ENCODE measurements at places on chromosomes 11 and 22.

DNA sequence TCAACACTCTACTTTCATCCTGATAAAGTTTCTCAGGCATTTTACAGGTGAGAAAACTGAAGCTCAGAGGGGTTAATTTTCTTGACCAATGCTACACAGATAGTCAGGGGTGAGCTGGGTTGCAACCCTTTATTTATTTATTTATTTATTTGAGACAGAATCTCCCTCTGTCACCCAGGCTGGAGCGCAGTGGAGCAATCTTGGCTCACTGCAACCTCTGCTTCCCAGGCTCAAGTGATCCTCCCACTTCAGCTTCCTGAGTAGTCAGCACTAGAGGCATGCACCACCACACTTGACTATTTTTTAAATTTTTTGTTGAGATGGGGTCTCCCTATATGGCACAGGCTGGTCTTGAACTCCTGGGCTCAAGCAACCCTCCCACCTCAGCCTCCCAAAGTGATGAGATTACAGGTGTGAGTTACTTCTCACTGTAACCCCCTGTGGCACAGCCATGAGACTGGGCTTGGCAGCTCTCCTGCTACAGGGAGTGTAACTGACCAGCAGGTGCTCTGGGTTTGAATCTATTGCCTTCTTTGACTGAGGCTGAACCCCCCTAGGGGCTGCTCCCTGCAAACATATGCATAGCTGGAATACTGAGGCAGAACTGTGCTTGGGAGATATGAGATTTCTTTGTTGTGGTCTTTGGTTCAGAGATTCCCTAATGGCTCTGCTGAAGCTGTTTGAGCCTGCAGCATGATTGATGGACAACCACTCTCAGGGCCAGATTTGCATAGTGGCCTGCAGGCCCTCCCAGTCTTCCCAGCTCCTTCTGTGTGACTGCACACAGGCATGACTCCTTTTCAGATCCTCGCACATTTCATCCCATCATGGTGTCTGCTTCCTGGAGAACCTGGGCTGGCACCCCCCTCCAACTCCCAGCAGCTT, 6.1 kb downstream of the C11orf96 start:
- DNase-seq = no peak

- no peak for DNase-seq
Measured at GRCh38 chr11:35458846-35459245, 39.5 kb upstream of the SLC1A2 start.

- DNase-seq = no peak
Measured at GRCh38 chr11:73365352-73366264, 10.6 kb upstream of the RELT start.

GRCh38 chr11:111179184-111179910, 66.2 kb upstream of the POU2AF2 start:
- no peak for DNase-seq

- DNase-seq = no peak
Measured at GRCh38 chr11:126853732-126854131, 146.8 kb downstream of the KIRREL3 start.

- no peak for DNase-seq
Measured at GRCh38 chr11:61593151-61593550, 12.3 kb upstream of the SYT7 start.

- no peak for DNase-seq
Measured at GRCh38 chr11:85647078-85647477, 689 bp upstream of the TMEM126A start.

- peak; percentile 77 for DNase-seq
Measured at GRCh38 chr11:130052567-130052966, 17.1 kb upstream of the APLP2 start.

GRCh38 chr11:118899296-118899688, 15.6 kb downstream of the CXCR5 start:
- DNase-seq = no peak

GRCh38 chr11:20483931-20484330, 96.4 kb downstream of the PRMT3 start:
- DNase-seq = no peak

DNA sequence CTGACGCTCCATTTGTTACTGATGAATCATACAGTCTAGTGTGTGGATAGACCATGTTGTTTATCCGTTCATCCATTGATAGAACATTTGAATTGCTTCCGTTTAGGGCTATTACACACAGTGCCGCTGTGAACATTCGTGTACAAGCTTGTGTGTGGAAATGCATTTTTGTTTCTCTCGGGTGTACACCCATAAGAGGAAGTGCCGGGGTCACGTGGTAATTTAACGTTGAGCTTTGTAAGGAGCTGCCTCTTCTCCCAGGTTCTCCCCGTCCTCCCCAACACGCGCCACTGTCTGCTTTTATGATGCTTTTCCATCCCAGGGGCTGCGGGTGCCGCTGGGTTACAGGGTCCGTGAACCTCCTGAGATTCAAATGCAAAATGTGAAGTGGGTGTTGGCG, 142.3 kb downstream of the IGLL1 start:
- no peak for DNase-seq

GRCh38 chr11:47271961-47272661, 2.2 kb downstream of the MADD start:
- DNase-seq = no peak

- no peak for DNase-seq
Measured at GRCh38 chr11:57283231-57283990, 41.3 kb downstream of the TNKS1BP1 start.

DNA sequence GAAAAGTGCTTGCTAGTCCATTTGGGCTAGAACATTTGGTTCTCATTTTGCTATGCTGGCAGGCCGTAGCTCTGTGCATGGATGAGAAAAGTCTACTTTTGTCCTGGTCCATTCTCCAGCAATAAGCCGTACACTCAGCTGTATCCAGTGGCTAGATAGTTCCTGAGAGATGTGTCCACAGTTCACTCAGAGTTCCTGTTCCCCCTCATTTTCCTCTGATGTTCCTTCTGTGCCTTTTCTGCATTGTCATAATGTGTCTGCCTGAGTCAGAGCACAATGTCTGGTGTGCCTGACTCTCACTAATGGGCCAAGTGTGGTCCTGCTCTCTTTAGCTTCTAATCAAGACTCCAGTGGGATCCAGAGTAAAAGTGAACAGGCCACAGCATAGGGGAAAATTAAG, 215.7 kb upstream of the CTSC start:
- no peak for DNase-seq

DNA sequence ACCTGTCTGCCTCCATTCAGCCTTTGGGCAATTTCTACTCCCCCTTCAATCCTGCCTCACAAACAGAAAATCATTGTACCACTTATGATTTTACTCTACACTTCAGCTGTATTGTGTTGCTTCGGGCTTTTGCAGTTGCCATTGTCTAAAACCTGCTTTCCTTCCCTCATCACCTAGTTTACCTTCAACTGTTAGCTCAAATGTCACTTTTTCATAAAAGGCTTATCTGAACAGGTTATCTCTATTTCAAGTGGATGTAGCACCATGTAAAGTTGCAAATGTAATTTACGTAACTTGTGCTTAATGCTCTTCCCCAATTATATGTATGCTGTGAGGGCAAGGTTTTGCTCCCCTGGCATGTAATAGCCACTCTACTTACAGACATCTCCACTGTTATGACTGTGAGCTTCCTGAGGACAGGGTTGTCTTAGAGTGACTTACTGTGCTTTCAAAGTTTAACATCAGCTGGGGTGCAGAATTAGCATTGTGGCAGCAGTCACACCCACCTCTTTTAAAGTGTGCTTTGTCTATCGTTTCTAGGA, 5.4 kb downstream of the RPS25 start:
- DNase-seq = no peak

DNA sequence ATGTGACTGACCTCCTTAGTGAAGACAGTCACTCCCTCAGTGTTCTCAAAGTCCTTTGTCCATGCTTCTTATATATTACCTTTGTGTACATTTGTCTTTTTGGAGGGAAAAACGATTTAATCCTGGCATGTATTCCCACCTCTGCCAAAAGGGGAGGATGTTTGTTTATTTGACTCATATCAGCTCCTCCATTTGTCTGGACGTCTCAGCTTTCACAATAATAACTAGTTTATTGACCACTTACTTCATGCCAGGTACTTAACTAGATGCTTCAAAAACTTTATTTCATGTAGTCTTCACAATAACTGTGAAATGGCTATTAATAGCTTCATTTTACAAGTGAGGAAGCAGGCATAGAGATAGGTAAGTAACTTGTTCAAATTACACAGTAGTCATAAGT, 5.3 kb downstream of the TBCEL start:
- DNase-seq = no peak

GRCh38 chr11:18295316-18295715, 26.6 kb downstream of the HPS5 start:
- no peak for DNase-seq

- DNase-seq = no peak
Measured at GRCh38 chr22:38085501-38085900, 1.5 kb upstream of the SLC16A8 start.
